ENCODE measurements at places on chromosomes 7 and 10. TPM values are rescaled to one million over a fixed set of nuclear protein-coding genes. Genes with fewer than 3 reads are reported as not detected.

The MYO3A gene
- total RNA-seq = not detected

The NSMCE4A gene
- total RNA-seq = 53.9 TPM

The HOGA1 gene
- not detected for total RNA-seq

GRCh38 chr10:91251430-91252056, 31.1 kb downstream of the PCGF5 start:
- peak; percentile 63 for DNase-seq

- DNase-seq = no peak
Observed at GRCh38 chr7:7820409-7820808, 102.0 kb upstream of the RPA3 start.

GRCh38 chr7:134587750-134588149, 38.8 kb downstream of the AKR1B15 start:
- DNase-seq = no peak

DNA sequence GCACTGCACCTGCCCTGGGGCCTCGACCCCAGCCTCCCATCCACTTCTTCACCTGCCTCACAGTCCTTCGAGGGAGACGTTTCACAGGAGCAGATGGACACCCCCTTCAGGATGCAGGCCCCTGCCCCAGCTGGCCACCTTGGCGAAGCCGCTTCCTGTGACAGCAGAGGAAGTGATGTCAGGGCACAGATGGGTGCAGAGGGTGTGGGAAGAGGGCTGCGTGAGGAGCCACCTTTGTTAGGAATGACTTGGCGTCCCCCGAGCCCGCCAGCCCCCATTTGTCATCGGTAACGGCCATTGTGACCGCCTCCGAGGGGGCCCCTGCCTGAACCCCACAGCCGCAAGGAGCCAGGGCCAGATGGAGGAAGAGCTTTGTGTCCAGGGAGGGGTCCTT, 47.4 kb upstream of the SLC29A3 start:
- no peak for DNase-seq

GRCh38 chr10:26437637-26438461, at the start of gene APBB1IP:
APBB1IP (plus strand) TSS chr10:26438341; CDS start chr10:26492327, 53,986 bp downstream.
- peak; percentile 66 for DNase-seq
